ENCODE measurements at places on chromosomes 5 and 9.

DNA sequence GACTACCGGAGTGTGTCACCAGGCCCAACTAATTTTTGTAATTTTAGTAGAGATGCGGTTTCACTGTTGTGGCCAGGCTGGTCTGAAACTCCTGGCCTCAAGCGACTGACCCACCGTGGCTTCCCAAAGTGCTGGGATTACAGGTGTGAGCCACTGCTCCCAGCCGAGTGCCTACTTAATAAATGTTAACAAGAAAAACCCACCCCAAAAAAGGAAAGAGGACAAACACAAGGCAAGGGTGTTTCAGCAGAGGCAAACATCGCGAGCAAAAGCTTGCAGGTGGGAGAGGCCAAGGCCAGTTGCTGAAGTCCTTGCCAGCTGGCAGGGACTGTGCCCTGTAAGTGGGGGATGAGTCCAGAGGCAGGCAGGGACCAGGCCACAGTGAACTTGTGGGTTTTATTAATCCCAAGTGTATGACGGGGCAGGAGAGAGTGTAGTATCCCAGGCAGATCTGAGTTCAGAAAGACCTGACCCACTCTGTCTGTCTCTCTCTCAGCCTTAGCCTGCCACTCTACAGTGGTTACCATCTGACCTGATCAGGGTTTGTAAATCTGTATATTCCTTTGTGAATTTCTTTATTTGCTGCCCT lies 6.4 kb upstream of the FPGS start:
- DNase-seq: peak; percentile 56

DNA sequence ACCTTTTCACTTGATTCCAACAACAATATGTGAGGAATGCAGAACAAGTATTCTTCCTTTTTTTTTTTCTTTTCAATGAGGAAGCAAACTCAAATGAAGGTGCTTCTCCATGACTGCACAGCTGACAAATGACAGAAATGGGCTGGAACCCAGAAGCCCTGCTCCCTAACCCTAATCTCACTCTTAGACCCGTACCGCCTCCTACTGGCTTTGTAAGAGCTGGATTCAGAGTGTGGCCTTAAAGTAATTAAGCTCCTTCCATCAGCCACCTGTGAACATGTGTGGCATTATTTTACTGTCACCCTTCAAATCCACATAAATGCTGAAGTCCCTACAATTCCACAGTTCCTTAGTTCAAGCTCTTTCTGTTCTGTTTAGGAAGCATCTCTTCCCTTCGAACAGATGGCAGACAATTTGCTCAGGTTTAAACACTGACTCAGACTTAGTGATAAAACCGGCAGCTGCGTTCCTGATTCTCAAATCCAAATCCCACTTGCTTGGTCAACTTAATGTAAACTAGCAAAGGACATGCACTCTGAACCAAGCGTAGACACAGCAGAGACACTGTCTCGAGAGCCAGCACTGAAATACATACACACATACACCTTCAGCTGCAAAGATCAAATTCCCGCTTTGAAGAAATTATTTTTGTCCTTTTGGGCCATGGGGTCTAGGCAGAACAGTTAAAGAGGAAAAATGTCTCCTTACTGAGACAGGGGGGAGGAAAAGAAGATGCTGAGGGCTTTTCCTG lies 316.7 kb upstream of the TLE4 start:
- DNase-seq: no peak

- no peak for DNase-seq
Measured at GRCh38 chr5:55699041-55699688, 13.0 kb downstream of the SLC38A9 start.

DNA sequence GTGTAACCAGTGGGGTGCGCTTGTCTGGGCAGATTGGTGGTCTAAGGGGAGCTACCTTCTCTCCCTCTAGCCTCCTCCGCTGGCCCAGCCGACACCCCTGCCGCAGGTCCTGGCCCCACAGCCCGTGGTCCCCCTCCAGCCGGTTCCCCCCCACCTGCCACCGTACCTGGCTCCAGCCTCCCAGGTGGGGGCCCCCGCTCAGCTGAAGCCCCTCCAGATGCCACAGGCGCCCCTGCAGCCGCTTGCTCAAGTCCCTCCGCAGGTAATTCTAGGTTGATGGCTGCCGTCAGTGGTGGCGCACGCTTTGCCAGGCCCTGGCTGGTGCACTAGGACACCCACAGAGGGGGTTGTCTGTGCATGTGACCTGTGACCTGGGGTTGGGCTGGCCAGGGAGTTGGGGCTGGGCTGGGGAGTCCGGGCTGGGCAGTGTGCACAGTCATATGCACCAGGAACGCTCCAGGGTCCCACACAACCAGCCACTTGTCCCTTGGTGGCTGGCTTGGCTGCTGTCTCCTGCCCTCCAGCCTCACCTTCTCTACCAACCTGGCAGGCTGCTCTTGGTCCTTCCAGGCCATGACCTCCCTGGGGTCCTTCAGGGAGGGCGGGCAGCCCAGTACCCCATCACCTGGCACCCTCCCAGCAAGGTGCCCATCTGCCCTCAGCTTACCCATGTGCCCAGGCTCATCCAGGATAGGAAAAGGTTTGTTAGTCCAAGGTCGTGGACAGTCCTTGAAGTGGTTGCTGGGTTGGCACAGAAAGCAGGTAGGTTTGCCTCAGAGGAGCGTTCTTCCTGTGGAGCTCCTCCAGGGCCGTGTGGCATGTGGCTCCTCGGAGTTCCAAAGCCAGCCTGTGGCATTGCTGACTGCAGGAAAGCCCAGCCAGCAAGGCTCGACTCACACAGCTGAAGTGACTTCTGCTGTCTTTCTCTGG lies 73.2 kb downstream of the WNK2 start:
- no peak for DNase-seq

DNA sequence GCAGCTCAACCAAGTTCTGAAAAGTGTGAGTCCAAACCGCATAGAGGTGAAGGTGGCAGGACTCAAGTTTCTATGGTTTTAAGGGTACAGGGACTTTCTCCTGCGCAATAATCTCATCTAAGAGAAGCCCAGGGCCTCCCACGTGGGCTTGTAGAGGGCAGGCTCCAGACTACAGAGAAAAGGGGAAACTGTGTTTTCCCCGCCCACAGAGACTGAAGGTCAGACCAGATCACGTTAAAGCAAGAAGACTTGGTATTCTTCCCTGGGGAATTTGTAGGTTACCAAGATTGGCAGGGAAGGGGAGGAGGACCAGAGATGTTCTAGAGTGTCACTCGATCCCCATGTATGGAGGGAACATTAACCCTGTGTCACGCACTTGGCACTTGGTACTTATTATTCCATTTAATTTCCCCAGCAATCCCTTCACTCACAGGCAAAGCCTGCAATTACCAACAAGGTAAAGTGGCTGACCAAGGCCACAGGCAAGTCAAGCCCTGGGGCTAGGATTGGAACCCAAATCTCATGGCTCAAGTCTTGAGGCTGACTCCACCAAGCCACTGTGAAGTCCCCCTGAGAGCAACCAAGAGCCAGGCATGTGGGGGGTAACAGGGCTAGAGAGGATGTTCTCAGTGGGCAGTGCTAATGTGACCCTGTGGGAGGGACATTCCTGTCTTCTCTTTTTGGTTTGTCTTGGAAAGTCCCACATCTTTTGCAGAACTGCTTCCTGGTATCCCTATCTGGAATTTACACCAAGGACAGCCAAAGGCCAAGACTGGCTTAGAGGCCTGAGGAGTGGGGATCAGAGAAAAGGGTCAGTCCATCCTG lies 18.3 kb upstream of the NEK6 start:
- no peak for DNase-seq

- DNase-seq: no peak
Measured at GRCh38 chr9:130010151-130010988, 32.6 kb downstream of the FNBP1 start.

DNA sequence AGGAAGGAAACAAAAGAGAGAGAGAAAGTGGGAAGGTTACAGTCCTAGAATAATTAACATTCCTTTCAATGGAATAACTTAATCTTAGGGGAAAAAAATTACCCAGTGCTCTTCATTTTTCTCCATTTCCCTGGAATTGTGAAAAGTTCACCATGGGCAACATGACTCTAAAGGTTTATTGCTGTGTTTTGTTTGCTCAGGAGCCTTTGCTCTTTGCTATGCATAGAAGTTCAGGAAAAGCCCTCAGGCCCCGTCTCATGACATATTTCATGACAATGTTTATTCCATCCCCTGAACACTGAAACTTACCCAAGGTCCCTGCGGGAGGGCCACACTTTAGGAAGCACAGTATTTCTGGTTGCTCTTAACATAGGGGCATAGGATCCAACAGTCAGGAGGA lies 9.8 kb upstream of the CTSL start:
- DNase-seq: no peak

DNA sequence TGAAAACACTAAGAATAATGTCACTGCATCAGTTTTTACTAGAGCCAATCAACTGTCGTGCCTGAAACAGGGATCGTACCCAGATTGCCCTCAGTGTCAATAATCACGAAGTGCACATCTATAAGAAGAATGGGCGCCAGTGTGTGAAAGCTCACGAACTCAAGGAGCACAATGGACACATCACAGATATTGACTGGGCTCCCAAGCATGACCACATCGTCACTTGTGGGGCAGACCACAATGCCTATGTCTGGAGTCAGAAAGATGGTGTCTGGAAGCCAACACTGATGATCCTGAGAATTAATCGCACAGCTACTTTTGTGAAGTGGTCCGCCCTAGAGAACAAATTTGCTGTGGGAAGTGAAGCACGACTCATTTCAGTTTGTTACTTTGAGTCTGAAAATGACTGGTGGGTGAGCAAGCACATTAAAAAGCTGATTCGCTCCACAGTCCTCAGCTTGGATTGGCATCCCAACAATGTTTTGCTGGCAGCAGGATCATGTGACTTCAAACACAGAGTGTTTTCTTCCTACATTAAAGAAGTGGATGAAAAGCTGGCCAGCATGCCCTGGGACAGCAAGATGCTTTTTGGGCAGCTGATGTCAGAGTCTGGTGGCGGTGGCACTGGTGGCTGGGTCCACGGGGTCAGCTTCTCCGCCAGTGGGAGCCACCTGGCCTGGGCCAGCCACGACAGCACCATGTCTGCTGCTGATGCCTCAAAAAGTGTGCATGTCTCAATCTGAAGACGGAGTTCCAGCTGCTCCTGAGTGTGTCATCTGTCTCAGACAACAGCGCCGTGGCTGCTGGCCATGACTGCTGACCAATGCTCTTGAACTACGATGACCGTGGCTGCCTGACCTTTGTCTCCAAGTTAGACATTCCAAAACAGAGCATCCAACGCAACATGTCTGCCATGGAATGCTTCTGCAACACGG lies 32.2 kb downstream of the NSA2 start:
- DNase-seq: no peak

DNA sequence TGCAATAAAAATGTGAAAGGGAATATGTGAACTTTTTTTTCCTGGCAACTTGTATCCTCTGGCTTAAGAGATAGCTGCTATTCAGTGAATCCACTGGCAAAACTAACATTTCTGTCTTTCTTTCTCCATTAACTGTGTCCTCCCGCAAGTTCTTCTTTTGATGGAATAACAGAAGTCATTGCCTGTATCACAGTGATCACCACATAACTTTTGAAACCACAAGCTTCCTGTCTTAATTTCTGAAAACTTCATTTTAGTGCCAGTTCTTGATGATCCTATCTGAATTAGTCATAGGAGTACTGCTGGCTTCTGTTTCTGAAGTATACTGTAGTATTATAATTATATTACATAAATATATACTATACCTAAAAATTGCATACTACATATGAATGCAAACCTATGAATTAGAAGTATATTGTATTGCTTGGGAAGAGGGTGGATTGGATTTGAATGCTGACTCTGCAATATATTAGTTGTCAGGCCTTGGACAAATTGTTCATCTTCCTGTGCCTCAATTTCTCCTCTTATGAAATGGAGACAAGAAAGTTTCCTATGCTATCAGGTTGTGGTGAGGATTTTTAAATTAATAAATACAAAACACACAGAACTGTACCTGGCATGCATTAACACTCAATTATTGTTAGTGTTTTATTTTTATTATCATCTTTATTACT lies 441.6 kb downstream of the CETN3 start:
- DNase-seq: no peak

DNA sequence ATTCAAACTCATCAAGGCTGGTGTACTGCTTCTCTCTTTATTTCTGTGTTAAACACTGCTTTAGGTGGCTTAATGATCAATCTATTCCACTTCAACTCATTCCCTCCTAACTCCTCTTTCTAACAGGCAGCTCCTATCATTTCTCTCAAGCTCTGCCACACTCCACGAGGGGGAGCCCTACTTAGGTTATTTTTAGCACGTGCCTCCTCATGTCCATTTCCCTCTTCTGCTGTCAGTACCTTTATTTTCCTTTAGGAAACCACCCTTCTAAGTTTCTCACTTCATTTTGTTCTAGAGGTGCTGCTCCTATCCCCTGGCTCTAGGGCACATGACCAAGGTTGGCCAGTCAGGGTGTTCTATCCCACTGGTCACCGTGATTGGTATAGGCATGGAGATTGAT lies 6.7 kb upstream of the BRINP1 start:
- no peak for DNase-seq

DNA sequence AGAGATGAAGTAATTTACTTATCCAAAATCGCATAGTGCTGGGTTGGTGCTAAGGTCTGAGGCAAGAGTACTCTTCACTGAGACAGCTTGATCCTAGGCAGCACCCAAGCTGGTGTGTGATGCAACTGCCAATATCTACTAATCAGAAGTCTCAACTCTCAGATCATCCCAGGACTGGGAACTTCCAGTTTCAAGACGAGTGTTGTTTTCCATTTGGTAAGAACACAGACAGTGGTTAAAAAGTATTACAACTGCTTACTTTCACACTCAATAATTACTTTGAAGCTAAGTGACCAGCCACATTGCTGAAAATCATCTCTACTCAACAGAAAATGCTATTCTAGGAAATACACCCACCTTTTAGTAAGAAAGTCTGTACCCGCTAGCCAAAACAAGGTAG lies 45.3 kb downstream of the FBXW11 start:
- DNase-seq: no peak

- DNase-seq: no peak
Measured at GRCh38 chr9:127074561-127075548, 47.6 kb downstream of the ANGPTL2 start.

- DNase-seq: no peak
Measured at GRCh38 chr9:89721176-89721700, 116.4 kb downstream of the GADD45G start.

Measured in right forelimb (tissue), 1 donor.